ENCODE measurements at places on chromosomes 7 and 10. TPM values are rescaled to one million over a fixed set of nuclear protein-coding genes. Genes with fewer than 3 reads are reported as not detected.

Gene FKBP6
- total RNA-seq, result not detected

DNA sequence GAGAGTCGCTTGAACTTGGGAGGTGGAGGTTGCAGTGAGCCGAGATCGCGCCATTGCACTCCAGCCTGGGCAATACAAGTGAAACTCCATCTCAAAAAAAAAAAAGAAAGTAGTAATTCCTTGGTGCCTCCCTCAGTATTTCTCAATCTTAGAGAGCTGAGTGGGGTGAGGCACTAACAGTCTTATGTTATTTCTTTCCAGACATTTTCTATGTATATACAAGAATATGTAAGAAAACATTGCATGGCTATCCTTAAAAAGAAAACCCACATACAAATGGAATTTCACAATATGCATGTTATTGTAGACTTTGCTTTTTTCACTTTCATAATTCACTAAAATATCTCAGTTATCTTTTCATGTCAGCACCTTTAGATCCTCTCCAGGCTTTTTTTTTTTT lies 13.6 kb upstream of the SLF2 start:
- no peak overlapping the region for H3K27ac ChIP-seq
- no peaks in the 10 kb centered on the region for H3K36me3 ChIP-seq
- H3K4me3 ChIP-seq, result no peak overlapping the region
- no peaks in the 10 kb centered on the region for H3K4me1 ChIP-seq
- DNase-seq, result no peak

Gene FAM25A
- total RNA-seq, result not detected

Gene TRIM73
- total RNA-seq, result 3.7 TPM

DNA sequence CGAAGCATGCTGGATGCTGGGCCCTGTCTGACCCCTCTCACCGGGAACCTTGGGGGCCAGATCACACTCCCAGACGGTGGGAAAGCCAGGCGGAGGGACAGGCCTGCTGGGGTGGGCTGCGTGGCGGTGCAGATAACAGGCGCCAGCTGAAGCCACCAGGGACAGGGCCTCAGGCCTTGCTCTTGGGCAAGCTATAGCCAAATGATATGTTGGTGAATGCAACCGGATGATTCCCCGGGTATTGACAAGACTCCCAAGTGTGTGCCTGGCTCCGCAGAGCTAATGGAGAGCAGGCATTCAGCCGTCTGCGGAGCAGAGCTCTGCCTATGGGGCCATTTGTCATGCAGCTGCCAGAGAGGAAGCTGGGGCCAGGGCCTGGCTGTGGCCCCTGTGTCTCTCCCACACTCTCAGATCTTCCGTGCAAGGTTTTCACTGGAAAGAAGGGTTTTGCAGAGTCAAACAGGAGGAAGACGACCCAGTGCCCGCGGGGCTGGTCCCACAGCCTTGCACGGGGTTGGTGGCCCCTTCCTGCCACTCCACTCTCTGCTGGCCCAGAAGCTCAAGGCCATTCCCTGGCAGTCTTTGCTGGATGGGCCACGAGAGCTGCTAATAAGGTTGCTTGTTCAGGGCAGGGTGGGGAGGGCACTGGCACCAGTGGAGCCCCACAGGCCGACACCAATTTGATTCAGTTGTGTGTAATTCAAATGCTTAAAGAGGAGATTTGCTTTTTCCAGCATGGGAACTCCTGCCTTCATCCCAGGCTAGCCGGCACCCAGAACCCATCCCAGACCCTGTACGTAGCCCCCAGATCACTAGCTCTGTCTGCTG lies 91.8 kb downstream of the PRKAG2 start:
- no peaks in the 10 kb centered on the region for H3K4me1 ChIP-seq
- DNase-seq, result no peak
- no peak overlapping the region for H3K4me3 ChIP-seq

- H3K4me1 ChIP-seq, result peaks cover 7% of the 10 kb centered on the region
- DNase-seq, result no peak
- no peak overlapping the region for H3K27ac ChIP-seq
- H3K36me3 ChIP-seq, result no peaks in the 10 kb centered on the region
Measured at GRCh38 chr7:55254242-55254595, 110.9 kb upstream of the LANCL2 start.

Data from MCF 10A (cell line).